Activated CD4-positive, alpha-beta T cell treated with anti-CD3 and anti-CD28 coated beads, Interleukin-2, amount 10 ng/mL, durations not matched to agents 24 days and 14 days (primary cell): ENCODE measurements at places on chromosomes 11 and 22.
A peak's percentile ranks its signal among the peaks of the same experiment; 100 is the strongest.

- no peak overlapping the region for H3K27ac ChIP-seq
- H3K4me1 ChIP-seq, result peaks cover 8% of the 10 kb centered on the region
- H3K36me3 ChIP-seq, result no peaks in the 10 kb centered on the region
- DNase-seq, result no peak
These were observed 101.1 kb downstream of the MICAL3 start for GRCh38 chr22:17922925-17923903.

- peak overlapping the region; percentile 3 for H3K4me3 ChIP-seq
- peak overlapping the region; percentile 11 for H3K27ac ChIP-seq
- peaks cover 41% of the 10 kb centered on the region for H3K36me3 ChIP-seq
- H3K27me3 ChIP-seq, result no peaks in the 10 kb centered on the region
These were observed 14.7 kb upstream of the XBP1 start for GRCh38 chr22:28815111-28815510.

- H3K4me3 ChIP-seq, result no peak overlapping the region
- H3K36me3 ChIP-seq, result no peaks in the 10 kb centered on the region
- no peak overlapping the region for H3K27ac ChIP-seq
- no peak for DNase-seq
- no peaks in the 10 kb centered on the region for H3K4me1 ChIP-seq
These were observed 23.9 kb downstream of the OR10A6 start for GRCh38 chr11:7907121-7907520.

DNA sequence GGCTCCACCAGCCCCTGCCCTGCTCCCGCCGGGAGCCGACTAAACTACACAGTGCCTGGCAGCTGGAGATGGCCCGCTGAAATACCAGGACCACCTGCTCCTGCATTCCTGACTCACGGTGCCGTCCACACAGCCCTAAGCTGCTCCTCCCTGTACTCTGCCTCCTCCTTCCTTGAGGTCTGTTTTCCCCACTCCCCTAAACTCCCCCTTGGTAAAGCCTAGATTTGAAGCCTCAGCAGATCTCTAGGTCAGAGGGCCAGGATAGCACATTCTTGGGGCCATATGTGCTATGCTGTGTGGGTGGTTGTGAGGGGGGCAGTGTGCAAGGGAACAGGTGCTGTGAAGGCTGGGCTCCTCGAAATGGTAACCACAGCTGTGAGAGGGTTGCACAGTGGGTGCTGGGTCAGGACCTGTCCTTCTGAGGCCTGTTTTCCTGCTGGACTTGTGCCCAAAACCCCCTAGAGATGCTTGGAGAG lies 9.7 kb downstream of the LRFN4 start:
- no peaks in the 10 kb centered on the region for H3K36me3 ChIP-seq
- peaks cover 6% of the 10 kb centered on the region for H3K4me1 ChIP-seq
- H3K4me3 ChIP-seq, result no peak overlapping the region

DNA sequence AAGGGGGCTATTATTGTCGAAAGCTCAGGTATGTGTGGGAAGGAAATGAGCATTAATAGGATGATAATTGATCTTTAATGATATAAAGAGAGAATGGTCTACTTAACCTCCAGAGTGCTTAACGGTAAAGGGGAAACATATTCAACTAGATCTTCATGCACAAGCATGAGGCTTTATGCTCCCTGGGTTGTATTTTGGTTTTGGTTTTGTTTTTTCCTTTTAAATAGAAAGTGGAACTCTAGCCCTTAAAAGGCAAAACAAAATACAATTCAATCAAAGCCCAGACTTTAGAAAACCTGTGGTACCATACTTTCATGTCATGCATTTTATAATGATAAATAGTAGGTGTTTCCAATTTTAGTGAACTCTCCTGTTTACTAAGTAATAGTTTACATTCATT lies 622.7 kb downstream of the METTL15 start:
- DNase-seq, result no peak
- H3K36me3 ChIP-seq, result no peaks in the 10 kb centered on the region
- no peak overlapping the region for H3K27ac ChIP-seq
- H3K4me1 ChIP-seq, result no peaks in the 10 kb centered on the region
- no peak overlapping the region for H3K4me3 ChIP-seq

DNA sequence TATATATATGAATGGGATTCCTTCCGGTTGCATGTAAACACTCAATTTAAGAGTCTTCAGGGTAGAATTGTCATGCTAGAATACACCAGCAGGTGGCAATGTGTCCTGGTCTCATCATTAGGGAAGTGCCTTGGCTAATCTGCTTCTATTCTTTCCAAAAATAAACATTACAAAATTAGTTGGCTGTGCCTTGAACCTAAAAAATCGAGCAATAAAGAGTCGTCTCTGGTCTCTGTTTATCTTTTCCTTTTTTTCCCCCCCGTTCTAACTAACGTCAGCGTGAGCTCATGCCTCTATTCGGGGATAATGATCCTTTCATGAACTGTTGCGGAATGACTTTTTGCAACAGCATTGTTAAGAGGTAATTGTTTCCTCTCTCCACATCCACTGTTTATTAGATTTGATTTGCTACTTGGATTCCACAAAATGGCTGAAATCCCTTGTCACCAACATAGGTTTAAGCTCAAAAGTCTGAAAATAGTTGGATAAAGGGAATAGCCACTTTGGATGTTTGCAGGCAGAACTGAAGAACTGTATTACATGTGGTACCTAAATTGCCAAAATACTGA lies 1.2 kb upstream of the ARHGEF12 start:
- H3K27ac ChIP-seq, result peak overlapping the region; percentile 70
- DNase-seq, result peak; percentile 90
- peaks cover 27% of the 10 kb centered on the region for H3K4me1 ChIP-seq
- H3K36me3 ChIP-seq, result peaks cover 6% of the 10 kb centered on the region
- H3K27me3 ChIP-seq, result peaks cover 49% of the 10 kb centered on the region
- peak overlapping the region; percentile 68 for H3K4me3 ChIP-seq

- no peaks in the 10 kb centered on the region for H3K36me3 ChIP-seq
- H3K4me1 ChIP-seq, result peaks cover 5% of the 10 kb centered on the region
- no peak for DNase-seq
- H3K27me3 ChIP-seq, result peaks cover 9% of the 10 kb centered on the region
- H3K4me3 ChIP-seq, result no peak overlapping the region
These were observed 72.4 kb upstream of the FGF3 start for GRCh38 chr11:69891421-69892236.

- no peaks in the 10 kb centered on the region for H3K4me1 ChIP-seq
- DNase-seq, result no peak
- H3K4me3 ChIP-seq, result no peak overlapping the region
- H3K36me3 ChIP-seq, result peaks cover 3% of the 10 kb centered on the region
- no peaks in the 10 kb centered on the region for H3K27me3 ChIP-seq
- H3K27ac ChIP-seq, result no peak overlapping the region
These were observed 146.2 kb downstream of the ATXN10 start for GRCh38 chr22:45817745-45818423.

- no peaks in the 10 kb centered on the region for H3K36me3 ChIP-seq
- DNase-seq, result no peak
- peak within 1 kb of the TSS; percentile 66 for H3K4me3 ChIP-seq
These were observed at the start of gene TMPRSS13 for GRCh38 chr11:117929142-117929915. Gene TMPRSS13 (minus strand): TSS chr11:117929402. CDS start chr11:117929307, 95 bp downstream.

- no peak overlapping the region for H3K27ac ChIP-seq
- peaks cover 12% of the 10 kb centered on the region for H3K4me1 ChIP-seq
- no peaks in the 10 kb centered on the region for H3K27me3 ChIP-seq
- DNase-seq, result no peak
- H3K4me3 ChIP-seq, result no peak overlapping the region
These were observed 38.6 kb downstream of the KCNQ1 start for GRCh38 chr11:2483426-2483825.

DNA sequence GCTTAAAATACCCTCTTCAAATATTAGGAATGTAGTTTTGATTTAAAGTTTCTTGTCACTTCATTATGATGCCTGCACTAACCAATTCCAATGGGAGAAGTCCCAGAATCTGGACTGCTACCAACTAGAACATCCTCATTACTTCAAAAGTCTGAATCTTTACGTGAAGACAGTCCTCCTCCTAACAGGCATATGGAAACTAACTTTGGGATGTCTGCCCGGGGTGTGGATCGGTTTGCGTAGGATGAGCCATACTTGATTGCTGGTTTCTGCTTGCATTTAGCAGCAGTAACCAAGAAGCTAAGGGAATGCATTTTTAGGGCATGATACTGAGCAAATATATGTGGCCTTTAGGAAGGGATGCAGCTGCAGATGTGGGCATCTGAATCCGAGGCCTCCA lies 177.1 kb downstream of the LRRC4C start:
- no peaks in the 10 kb centered on the region for H3K36me3 ChIP-seq
- no peak for DNase-seq
- H3K4me1 ChIP-seq, result no peaks in the 10 kb centered on the region
- H3K27ac ChIP-seq, result no peak overlapping the region
- H3K4me3 ChIP-seq, result no peak overlapping the region
- no peaks in the 10 kb centered on the region for H3K27me3 ChIP-seq

DNA sequence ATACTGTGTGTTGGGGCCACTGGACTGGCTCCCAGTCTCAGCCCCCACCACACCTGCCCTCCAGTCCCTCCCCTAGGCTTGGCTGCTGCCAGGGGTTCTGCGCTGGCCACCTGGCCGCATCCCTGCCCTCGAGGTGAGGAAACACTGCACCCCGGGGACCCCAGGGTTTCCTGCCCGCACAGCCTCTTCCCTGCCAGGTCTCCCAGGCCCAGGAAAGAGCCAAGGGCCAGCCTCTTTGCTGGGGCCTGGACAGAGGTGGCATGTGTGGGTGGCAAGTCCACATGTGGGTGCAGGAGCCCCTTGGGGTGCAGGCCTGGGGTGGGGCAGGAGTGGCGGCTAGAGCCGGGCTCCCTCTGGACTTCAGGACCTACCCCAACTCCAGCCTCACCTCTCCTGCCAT lies 2.5 kb downstream of the EPS8L2 start:
- H3K27ac ChIP-seq, result no peak overlapping the region
- H3K27me3 ChIP-seq, result peaks cover 22% of the 10 kb centered on the region
- no peaks in the 10 kb centered on the region for H3K36me3 ChIP-seq

- no peak overlapping the region for H3K4me3 ChIP-seq
- no peak for DNase-seq
- H3K4me1 ChIP-seq, result peaks cover 5% of the 10 kb centered on the region
- H3K27ac ChIP-seq, result no peak overlapping the region
- peaks cover 27% of the 10 kb centered on the region for H3K27me3 ChIP-seq
These were observed 45.1 kb downstream of the KREMEN1 start for GRCh38 chr22:29117799-29118477.

DNA sequence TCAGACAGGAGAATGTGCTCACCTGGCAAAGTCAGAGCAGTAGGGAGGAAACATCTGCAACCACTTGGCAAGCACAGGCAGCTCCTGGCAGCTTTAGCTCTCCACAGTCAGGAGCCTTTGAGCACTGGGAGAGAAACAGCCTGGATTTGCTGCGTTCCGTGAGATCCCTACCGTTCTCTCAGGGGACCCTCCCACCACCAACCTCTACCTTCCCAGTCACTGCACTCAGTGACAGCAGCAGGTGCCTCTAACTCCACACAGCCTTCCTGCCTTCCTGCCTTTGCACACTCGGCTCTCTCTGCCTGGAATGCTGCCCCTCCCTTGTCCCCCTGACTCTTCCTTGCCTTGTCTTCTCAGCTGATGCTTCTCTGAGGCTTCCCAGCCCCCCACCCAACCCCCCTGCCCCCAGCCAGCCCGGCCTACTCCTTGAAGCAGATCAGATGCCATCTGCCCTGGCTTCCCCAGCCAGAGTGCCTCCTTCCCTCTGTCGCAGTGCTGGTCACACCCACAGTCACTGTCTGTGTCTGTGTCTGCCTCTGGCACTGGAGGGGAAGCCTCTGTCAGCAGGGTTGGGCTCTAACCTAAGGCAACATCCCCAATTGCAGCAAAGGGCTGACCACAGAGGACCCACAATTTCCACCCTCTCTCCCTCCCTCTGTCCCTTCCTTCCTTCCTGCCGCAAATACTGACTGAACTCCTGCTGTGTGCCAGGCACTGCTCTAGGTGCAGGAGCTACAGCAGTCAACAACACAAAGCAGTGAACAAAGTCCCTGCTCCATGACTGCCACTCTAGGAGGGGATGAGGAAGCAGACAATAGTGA lies 14.9 kb upstream of the TSKU start:
- H3K27me3 ChIP-seq, result peaks cover 3% of the 10 kb centered on the region
- H3K4me1 ChIP-seq, result peaks cover 29% of the 10 kb centered on the region
- H3K36me3 ChIP-seq, result no peaks in the 10 kb centered on the region
- peak; percentile 83 for DNase-seq
- peak overlapping the region; percentile 49 for H3K27ac ChIP-seq
- H3K4me3 ChIP-seq, result peak overlapping the region; percentile 16

DNA sequence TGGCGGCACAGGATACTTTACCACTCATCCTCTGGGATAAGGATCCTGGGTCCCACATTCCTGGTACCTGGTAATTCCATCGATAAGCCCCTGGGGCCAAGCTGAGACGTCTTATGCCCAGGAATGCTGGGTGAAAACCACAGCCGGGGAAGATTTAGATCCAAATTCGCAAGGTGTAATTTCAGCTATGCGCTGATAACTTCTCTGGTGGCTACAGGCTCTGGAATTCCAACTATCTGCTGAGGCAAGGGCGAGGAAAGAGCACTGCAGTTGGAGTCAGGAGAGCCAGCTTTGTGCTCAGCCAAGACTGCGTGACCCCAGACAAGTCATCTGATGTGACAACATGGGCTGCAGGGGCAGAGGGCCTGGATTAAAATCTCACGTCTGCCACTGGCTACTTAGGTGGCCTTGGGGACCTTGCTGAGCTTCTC lies 9.9 kb upstream of the MYEOV start:
- no peaks in the 10 kb centered on the region for H3K4me1 ChIP-seq
- H3K36me3 ChIP-seq, result no peaks in the 10 kb centered on the region
- no peak overlapping the region for H3K4me3 ChIP-seq
- no peak for DNase-seq
- no peak overlapping the region for H3K27ac ChIP-seq

DNA sequence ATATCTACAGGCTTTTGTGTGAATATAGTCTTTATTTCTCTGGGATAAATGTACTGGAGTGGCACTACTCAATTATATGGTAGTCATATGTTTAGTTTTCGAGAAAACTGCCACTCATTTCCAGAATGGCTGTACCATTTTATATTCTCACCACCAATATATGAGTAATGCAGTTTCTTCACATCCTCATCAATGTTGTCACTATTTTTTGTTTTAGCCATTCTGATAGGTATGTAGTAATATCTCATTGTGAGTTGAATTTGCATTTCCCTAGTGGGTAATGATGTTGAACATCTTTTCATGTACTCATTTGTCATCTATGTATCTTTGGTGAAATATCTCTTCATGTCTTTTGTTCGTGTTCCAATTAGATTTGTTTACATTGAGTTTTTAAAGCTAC lies 18.0 kb downstream of the ACRV1 start:
- peak overlapping the region; percentile 83 for H3K27ac ChIP-seq
- no peaks in the 10 kb centered on the region for H3K27me3 ChIP-seq
- no peak for DNase-seq
- peaks cover 68% of the 10 kb centered on the region for H3K36me3 ChIP-seq
- peaks cover 19% of the 10 kb centered on the region for H3K4me1 ChIP-seq
- H3K4me3 ChIP-seq, result no peak overlapping the region

GRCh38 chr11:77303328-77303727 lies 1.8 kb upstream of the GDPD4 start:
- no peak overlapping the region for H3K27ac ChIP-seq
- H3K27me3 ChIP-seq, result no peaks in the 10 kb centered on the region
- H3K36me3 ChIP-seq, result no peaks in the 10 kb centered on the region
- H3K4me1 ChIP-seq, result no peaks in the 10 kb centered on the region

DNA sequence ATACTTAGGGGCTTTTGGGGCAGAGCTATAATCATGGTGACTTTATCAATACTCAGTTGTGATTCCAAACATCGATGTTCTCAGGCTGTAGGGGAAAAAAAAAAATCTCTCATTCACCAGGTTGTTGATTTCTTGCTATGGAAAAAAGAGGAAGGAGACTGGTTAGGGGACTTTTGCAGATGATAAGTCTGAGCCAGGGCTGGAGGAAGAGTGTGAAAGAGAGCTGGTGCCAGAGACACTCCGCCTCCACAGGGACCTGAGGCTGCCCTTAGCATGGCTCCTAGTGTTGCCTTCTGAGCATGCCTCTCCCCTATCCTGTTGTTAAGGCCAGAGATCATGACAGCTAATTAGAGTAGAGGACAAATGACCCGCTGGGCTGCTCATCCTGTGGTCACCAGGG lies 16.9 kb downstream of the UPB1 start:
- peak overlapping the region; percentile 3 for H3K4me3 ChIP-seq
- peak overlapping the region; percentile 1 for H3K27ac ChIP-seq
- peaks cover 36% of the 10 kb centered on the region for H3K4me1 ChIP-seq
- H3K27me3 ChIP-seq, result peaks cover 2% of the 10 kb centered on the region
